Hindlimb muscle (tissue), 1 donor: ENCODE measurements at places on chromosomes 7 and 10.

GRCh38 chr7:92634924-92635519 is 44.8 kb upstream of the FAM133B start:
- DNase-seq = no peak

GRCh38 chr7:43479042-43479441 is 103.9 kb upstream of the STK17A start:
- no peak for DNase-seq

DNA sequence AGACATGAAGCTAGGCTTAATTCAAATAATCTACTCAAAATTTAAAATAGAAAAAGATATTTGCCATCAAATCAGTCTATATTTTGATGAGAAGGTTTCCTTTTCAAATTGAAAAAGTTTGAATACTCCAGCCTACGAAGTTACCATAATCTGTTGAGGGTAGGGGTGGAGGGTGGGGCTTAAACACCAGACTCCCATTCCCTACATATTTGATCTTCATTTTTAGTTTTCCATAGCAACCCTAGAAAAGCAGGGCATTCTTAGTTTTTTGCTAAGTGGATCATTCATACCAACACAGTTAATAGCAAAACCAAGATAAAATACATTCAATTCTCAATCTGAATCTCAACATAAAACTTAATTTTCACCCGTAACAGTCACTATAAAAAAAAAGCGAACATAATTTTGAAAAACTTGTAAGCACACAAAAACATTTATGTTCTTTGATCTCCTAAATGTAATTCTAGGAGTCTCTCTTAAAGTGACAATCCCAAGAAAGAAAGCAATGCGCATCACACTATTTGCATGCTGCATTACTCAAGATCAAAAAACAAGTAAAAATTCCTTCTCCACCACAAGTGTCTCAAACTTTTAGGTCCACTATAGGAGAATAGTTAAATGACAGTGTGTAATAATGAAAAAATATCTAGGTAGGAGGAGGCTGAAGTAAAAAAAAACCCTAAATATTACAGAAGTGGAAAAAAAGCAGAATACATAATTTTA is 30.8 kb downstream of the TMEM209 start:
- DNase-seq = no peak

DNA sequence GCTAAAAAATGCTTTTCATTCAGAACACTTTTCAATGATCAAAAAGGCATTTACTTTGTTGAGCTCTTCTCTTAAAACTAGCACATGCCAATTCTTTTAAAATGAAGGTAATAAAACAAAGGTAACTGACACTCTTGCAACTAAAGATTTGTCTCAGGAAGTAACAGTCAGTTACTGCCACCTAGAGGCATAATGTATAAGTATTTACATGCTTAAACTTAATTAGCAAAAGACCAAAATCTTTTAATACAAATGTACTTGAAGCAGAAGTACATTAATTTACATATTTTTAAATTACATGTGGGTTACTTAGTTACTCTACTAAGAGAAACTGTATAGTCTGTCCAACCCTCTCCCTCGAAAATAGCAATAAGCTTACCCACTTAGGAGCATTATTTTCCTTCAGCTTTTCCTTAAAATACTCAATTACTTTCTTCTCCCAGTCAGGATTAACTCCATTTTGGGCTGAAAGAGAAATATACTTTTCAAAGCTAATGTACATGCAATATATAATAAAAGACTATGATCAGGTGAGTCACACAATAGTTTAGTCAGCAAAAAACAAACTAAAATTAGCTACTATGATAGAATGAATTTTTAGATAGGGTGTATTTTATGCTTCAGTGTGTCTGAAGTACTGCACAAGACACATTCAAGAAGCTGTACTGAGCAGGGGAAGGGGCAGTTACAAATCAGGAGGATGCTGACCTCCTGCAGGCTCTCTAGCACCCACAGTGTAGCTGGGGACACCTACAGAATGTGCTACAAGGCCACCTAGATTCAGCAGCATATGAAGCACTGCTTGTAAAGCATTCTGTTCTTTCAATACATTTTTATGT is 13.0 kb downstream of the MCMBP start:
- DNase-seq = peak; percentile 15
